NCI-H187 treated with DMSO at 0.1 percent for 48 hours (cell line): ENCODE measurements at places on chromosomes 6 and 20.

DNA sequence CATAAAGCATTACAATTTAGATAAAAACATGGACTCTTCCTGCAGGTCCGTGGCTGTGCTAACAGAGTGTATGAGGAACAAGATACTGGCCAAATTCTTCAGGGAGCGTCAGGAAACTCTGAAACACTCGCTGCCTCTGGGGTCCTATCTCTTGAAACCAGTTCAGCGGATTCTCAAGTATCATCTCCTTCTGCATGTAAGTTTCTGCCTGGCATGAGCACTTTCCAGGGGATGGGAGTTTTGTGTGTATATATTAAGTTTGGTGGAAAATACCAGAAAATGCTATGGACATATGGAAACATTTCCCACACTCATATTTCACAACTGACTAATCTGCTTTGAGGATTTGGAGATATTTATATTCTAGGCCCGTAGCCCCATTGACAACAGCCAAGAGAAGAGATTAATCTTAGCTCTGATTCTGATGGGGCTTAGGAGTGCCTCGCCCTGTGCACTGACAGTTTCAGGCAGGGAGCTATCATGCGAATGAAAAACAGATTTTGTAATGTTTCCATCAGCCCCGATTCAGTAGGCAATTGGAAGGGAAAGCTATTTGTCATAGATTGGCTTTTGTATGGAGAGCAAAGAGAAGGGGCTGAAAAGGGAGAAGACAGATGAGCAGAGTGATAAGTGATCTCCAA lies 64.7 kb upstream of the MTHFD1L start:
- DNase-seq: no peak

- no peak for DNase-seq
These were observed 31.3 kb upstream of the MRGBP start for GRCh38 chr20:62765021-62765420.

DNA sequence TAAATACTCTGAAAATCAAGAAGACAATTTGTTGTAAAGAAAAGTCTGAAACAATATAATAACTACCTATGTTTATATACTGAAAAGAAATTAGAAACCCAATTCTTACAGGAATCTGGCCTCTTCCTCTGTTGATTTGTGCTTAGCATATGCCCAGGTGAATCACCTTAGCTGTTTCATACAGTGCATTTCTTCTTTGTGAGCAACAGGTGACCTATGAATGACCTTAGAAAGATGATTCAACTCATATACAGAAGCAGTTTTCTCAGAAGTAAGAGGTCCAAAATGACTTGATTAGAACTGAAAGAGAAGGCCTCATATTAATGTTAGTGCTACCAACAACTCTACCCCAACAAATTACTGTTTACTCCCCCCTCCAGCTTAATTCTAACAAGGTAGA lies 419.5 kb upstream of the ID4 start:
- no peak for DNase-seq

DNA sequence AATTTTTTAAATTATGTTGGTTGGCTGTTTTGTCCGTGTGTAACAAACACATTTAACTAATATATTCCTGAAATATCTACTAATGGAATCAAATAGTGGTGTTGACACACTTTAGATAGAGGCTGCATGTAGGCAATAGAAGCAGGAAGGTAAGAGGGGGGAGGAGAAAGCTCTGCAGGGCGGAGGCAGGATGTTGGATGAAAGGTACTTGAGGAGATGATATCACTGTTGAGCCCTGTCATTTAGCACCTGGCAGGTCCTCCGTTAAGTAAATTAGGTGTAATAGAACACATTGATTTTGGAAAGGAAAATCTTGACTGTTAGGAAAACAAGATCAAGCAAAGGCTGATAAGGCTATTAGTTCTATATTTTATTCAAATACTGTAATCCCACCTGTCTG lies 618.7 kb downstream of the PKHD1 start:
- DNase-seq: no peak

GRCh38 chr6:75600768-75601167 lies 912 bp upstream of the SENP6 start:
- DNase-seq: no peak

DNA sequence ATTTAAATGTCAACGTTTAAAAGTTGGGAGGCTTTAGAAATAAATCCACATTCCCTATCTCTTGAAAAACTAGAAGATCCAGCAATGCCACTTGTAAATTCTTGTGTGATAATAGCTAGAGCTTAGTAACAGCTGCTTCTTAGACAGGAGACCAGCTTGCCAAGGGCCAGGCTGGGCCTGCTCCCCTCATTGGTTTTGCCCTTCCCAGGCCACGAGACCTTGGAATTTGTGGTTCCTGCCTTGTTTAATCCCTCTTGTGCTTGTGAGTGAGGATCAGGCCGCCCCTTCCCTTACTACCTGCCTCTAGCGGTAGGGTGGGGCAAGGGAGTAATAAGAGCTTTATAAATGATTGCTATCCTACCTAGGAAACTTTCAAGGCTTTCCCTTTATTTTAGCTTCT lies 363.5 kb downstream of the SYNE1 start:
- DNase-seq: no peak

- DNase-seq: no peak
These were observed at the start of gene PHF1 for GRCh38 chr6:33410711-33411631. Gene PHF1, plus strand, starts transcription at chr6:33411014. Its CDS starts 1,250 bp downstream, at chr6:33412264.

DNA sequence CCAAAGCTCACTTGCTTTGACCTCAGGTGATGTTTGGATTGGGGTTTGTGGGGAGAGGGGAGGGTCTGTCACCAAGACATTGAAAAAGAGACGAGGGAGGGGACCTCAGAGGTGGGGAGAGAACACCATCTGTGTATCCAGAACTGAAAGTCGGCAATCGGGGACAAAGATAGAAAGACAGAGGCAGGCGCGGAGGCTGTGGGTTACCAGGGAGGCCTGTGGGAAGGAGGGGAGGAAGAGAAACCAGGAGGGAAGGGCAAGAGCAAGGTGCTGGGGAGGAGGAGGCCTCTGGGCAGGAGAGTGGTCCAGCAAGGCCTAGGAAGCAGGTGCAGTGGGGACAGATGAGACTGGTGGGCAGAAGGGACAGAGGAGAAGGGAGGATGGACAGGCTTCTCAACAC lies 211.2 kb downstream of the CDC5L start:
- no peak for DNase-seq

GRCh38 chr6:115485400-115485799 lies 575.3 kb downstream of the FRK start:
- peak; percentile 8 for DNase-seq

- no peak for DNase-seq
These were observed 217.8 kb downstream of the ANKRD60 start for GRCh38 chr20:58010666-58011065.

DNA sequence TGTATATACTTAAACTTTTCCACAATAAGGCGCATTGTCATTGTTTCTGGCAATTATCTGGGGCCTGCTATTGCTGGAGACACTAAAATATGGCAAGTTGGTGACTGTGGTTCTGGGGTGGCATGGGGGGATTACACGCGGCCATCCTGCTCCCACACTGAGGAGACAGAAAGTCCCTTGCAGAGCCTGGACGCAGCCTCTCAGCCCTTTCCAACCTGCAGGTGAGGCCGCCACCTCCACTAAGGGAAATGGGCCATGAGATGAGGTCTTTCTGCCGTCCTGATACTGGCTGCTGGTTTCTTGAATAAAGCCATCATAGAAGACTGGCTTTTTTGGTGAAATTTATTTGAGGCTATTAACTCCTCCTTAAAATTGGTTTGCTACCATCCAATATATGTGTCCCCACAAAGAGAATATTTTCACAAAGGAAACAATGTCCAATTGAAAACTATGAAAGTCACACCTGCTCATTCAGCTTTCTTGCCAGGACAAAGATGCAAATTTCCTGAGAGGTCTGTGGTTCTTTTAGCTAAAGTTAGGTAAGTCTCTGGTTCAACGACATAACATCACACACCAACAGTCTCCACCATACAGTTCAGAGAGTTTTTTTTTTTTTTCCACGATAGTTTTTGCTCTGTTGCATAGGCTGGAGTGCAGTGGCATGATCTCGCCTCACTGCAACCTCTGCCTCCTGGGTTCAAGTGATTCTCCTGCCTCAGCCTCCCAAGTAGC lies 13.0 kb downstream of the TXNDC5 start:
- no peak for DNase-seq

DNA sequence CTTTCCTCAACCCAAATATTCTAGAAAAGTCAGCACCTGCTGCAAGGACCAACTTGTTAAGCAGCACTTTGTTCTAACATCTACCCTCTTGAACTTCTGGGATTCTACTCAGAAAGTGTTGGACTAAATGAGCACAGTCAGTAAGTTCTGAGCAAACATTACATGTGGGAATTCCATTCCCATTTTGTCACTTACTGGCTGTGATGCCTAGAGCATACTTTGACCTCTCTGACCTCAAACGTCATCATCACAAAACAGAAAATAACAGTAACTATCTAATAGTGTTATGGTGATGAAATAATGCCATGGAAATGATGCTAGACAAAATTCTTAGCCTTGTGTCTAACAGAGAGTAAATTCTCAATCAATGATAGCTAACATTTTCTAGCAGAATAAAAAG lies 829.4 kb downstream of the EPHA7 start:
- no peak for DNase-seq

GRCh38 chr6:82015043-82015442 lies 232.5 kb downstream of the IBTK start:
- no peak for DNase-seq

GRCh38 chr6:55886185-55886836 lies 10.9 kb upstream of the BMP5 start:
- no peak for DNase-seq

GRCh38 chr20:53679597-53680309 lies 86.1 kb upstream of the ZNF217 start:
- no peak for DNase-seq

DNA sequence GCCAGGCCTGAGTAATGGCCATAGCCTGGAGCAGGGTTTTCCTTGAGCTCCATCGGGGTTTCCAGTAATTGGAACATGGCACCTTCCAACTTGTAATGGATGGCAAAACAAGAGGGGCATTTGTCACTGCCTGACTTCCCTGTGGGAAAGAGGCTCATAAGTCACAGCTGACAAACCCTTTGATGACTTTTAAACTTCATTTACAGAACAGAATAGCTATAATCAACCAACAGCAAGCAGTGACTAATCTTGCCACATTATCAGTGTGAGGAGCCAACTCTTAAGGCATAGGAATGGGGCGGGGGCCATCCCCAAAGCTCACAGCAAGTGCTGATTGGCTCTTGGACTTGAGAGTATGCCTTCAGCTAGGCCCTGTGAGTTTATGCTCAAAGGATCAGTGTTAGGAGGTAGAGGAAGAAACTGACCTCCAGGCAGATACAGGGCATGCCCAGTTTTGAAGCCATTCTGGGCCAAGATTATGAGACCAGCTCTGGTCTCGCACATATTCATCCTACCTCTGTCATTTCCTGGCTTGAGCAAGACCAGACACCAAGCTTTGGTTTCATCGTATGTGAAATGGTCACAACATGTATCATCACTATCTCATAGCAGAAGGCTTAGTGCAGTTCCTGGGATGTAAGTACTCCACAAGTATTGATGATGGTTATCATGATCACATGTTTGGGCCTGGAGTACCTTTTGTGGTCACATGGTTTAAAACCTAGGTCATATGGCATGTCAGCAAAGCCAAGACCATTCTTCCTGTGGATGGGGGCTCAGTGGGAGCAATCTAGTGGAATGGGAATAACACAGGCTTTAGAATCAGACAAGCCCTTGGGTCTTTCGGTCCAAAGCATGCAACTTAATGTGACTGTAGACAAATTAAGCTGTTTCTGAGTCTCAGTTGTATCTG lies 49.2 kb downstream of the EIF2S2 start:
- DNase-seq: no peak

GRCh38 chr20:47606983-47607613 lies 105.4 kb downstream of the NCOA3 start:
- no peak for DNase-seq

DNA sequence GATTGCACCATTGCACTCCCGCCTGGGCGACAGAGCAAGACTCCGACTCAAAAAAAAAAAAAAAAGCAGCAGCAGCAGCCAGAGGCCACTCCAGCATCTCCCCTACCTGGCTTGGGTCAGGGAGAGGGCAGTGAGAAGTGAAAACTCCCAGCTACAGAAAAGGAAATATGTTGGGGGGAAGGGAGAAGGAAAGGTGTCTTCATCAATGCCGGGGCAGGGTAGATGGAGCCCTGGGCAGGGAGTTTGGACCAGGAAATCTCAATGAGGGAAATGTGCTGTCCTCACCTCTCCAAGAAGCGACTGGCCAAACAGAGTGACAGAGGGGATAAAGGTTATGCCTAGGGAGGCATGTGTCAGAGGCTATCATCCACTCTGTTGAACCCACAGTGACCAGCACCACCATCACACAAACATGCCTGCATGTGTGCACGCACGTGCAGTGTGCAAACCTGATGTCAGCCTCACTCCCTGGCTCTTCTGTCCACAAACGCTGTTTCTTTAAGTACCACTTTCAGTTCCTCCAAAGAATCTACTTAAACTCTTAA lies 887 bp upstream of the AIF1 start:
- DNase-seq: no peak

DNA sequence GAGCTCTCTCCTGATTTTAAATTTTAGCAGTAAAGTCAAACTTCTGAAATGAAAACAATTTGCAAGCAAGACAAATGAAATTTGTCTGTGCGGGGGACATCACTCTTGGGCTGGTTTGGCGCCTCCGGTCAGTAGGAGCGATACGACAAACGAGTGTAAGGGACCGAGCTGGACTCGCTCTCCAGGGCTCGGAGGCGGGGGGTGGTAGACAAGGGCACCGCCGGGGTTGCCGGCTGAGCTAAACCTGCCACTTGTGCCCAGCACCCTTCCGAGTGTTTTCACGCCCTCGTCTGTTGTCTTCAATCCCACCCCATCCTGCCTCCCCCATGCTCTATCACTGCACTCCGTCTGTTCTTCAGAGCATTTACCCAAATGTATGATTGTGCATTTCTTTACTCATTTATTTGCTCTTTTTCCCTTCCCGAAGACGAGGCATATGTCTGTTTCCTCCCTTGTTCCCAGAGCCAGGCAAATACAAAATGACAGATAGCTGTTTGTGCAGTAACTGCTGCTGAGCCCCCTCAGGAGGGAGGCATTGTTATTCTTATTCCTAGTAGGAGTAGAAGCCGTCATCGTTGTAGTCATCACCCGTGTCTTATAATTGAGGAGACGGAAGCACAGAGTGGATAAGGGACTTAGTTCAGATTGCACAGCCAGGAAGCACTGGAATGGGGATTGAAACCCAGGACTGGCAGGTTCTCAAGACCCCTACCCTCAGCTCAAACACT lies 62.8 kb upstream of the APCDD1L start:
- DNase-seq: no peak

GRCh38 chr20:45612314-45612713 lies 17.2 kb upstream of the WFDC10A start:
- DNase-seq: no peak

- no peak for DNase-seq
These were observed 148.7 kb upstream of the PHACTR3 start for GRCh38 chr20:59455402-59456341.

GRCh38 chr6:1222728-1223595 lies 88.9 kb upstream of the FOXQ1 start:
- no peak for DNase-seq

DNA sequence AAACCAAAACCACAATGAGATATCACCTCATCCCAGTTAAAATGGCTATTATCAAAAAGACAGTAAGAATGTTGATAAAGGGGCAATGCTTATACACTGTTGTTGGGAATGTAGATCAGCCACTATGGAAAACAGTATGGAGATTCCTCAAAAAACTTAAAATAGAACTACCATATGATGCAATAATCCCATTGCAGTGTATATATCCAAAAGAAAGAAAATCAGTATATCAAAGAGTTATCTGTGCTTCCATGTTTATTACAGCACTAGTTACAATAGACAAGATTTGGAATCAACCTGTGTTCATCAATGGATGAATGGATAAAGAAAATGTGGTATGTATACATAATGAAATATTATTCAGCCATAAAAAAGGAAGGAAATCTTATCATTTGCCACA lies 3.5 kb upstream of the FABP7 start:
- no peak for DNase-seq

- no peak for DNase-seq
These were observed 73.2 kb downstream of the AHI1 start for GRCh38 chr6:135424385-135424784.
